ENCODE measurements at places on chromosomes 3 and 15.
A peak's percentile ranks its signal among the peaks of the same experiment; 100 is the strongest.

- no peak for DNase-seq
Observed at GRCh38 chr15:101156509-101157159, 95.2 kb downstream of the CHSY1 start.

- DNase-seq = no peak
Observed at GRCh38 chr3:6697285-6697684, 163.6 kb upstream of the GRM7 start.

GRCh38 chr3:196335503-196335948, 2.7 kb downstream of the TM4SF19 start:
- DNase-seq = no peak

DNA sequence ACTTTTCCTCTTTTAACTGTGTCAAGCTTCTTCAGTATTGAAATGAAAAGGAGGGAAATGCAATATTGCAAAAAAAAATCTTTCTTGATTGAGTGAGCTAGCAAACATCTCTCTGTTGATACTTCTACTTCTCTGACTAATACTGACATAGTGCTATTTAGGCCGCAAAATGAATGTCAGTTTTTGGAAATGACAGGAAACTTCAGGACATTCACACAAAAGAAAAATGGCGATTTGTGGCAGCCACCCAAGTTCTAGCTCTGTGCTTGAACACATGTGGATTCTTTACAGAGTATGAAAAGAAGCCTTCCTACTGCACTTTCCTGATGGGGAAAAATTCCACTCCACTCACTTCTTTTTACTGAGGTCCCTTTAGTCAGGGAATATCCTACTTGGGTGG, 486.8 kb upstream of the ALCAM start:
- no peak for DNase-seq

DNA sequence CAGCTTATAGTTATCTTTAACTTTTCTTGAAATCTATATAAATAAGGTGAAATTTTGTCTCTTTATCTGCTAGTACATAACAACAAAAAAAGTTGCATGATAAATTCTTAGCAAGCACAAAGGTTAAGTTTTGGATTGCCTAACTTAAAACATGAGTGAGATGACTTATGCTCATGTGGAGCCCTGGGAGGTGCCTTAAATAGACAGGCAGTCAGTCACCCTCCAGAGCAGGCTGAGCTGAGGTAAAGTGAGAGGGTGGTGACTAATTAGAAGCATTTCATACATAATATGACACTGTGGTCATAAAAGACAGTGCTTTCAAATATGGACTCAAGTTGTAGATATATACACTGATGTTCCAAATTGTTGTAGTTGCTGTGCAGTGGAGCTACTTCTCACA, 14.6 kb upstream of the MME start:
- peak; percentile 14 for DNase-seq

DNA sequence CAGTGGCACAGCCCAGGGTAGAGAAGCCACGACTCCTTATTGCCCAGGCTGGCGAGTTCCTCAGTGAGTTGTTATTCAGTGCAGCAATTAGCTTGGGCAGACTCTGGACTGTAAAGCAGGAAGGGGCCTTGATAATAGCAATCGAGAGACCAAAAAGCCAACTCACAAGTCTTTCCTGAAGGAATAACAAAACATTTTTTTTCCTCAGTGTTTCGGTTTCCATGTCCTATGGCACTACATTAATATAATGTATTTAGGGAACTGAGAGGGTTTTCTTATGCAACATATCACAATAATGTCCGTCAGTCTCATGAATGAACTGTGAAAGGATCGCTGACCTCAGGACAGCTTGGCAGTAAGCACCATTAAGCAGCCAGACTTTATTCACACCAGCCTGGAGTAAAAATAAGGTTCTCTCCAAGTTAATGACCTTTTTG, 248.9 kb upstream of the TBL1XR1 start:
- no peak for DNase-seq
